Muscle of leg (tissue), 16 donors: ENCODE measurements at places on chromosomes 7 and 10. TPM values are rescaled to one million over a fixed set of nuclear protein-coding genes. Genes with fewer than 3 reads are reported as not detected.

The GJD4 gene
- 2.0 TPM for total RNA-seq

The CALD1 gene
- 79.3 TPM for total RNA-seq

The SAMD9L gene
- total RNA-seq = 11.8 TPM

The LRRC61 gene
- total RNA-seq = 3.6 TPM

The P4HA1 gene
- 74.8 TPM for total RNA-seq

The CPA1 gene
- 3.6 TPM for total RNA-seq

The STAMBPL1 gene
- 10.3 TPM for total RNA-seq

The PTPRN2 gene
- 1.4 TPM for total RNA-seq

The PHKG1 gene
- total RNA-seq = 52.4 TPM

The GBX1 gene
- total RNA-seq = 0.44 TPM

GRCh38 chr10:86752311-86752710 is 4.1 kb upstream of the BMPR1A start:
- DNase-seq = no peak

GRCh38 chr10:86712317-86712707 is 44.0 kb downstream of the LDB3 start:
- peak; percentile 68 for DNase-seq

DNA sequence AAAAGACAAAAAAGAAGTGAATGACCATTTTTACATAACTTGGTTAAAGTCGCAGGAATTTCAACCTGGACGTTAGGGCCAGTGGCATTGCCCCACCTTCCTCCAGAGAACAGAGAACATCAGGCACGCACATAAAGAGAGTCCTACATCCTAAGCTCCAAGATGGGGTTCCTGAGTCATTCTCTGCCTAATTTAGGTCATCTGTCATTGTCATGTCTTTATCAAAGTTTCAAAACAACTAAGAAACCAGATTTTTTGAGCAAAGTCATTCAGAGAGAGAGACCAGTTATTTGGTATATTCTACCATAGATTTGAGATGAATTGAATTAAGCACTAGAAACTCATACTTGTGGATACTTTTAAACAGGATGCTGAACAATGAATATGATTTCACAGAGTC is 241.7 kb downstream of the CALN1 start:
- DNase-seq = no peak

DNA sequence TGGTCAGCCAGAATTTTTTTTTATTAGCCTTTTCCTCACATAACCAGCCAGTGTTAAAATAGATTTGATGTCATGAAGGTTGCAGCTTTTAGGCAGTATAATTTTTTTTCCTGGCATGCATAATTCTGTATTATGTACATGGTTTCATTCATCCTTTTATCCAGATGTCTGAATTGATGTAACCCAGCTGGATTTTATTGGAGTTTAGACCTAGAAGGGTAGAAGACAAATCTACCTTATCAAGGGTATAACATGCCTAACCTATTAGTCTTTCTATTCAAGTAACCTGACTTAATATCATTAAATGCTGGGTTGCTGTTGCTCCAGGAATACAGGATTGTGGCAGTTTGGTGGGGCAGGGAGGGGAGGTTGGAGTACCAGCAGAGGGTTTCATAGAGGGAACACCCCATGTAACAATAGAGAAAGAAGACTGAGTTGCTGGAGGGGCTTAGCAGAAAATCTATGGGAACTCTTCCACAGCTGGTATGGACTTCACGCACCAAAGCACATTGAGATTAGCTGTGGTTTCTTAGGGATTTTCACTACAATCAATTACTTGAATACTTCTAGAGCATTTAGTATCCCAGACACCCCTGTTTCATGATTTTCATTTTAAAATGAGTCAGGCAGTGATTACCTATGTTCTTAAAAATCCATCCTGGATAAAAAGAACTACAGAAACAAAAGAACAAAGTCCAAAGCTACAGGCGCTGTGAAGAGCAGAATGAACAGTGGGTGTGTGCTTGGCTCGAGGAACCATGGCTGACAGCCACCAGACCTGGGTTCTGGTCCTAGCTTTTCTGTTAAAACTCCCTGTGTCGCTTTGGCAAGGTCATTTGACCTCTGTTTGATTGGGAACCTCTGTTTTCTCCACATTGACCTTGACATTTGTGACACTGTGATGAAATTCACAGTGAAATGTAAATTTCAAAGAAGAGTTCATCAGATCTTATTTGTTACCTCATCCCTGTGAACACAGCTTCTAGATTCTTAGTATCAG is 93.5 kb downstream of the CREM start:
- DNase-seq = peak; percentile 48

- no peak for DNase-seq
These were observed 1240.4 kb downstream of the GATA3 start for GRCh38 chr10:9294865-9295264.

GRCh38 chr10:114930320-114930719 is 7.7 kb upstream of the TRUB1 start:
- no peak for DNase-seq

DNA sequence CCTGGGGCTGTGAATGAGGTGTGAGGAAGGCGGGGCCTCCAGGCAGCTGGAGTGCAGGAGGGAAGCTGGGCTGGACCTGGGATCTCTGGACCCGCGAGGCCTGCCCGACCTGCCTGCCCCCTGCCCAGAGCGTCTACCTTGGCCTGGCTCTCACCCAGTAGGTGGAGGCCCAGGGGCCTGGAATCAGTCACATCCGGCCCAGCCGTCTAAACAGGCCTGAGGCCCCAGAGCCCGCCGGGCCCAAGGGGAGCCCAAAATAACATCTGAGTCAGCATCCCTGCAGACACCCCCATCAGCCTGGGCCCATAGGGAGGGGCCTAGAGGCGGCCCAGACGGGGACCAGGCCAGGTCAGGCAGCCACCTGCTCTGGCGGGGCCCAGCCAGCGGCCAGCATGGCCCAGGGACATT is 15.1 kb upstream of the ELN start:
- DNase-seq = peak; percentile 42

DNA sequence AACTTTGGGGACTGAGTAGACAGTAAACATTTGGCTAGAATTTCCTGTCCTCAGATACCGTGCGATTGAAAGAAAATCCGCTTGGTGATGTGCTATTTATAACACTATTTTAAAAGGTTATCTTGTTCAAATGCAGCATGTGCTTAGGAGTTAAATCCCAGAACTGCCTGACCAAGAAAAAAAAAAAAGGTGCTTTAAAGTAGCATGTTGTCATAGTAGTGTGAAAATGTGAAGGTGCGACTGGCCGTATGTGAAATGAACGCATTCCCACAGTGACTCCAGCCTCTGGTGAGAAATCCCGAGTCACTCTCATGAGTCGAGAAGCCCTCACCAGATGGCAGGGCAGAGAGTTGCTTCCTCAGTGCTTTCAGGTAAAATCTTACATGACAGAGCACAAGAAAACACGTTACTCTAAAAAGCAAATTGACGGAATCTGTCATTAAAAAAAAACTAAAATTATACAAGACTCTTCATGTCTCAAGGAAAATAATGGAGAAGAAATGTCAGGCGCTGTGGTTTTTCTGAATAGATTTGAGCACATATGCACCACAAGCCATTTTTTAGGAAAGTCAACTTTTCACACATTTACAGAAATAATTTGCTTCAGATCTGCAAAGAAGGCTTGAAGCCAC is 18.4 kb upstream of the KLF6 start:
- DNase-seq = no peak

DNA sequence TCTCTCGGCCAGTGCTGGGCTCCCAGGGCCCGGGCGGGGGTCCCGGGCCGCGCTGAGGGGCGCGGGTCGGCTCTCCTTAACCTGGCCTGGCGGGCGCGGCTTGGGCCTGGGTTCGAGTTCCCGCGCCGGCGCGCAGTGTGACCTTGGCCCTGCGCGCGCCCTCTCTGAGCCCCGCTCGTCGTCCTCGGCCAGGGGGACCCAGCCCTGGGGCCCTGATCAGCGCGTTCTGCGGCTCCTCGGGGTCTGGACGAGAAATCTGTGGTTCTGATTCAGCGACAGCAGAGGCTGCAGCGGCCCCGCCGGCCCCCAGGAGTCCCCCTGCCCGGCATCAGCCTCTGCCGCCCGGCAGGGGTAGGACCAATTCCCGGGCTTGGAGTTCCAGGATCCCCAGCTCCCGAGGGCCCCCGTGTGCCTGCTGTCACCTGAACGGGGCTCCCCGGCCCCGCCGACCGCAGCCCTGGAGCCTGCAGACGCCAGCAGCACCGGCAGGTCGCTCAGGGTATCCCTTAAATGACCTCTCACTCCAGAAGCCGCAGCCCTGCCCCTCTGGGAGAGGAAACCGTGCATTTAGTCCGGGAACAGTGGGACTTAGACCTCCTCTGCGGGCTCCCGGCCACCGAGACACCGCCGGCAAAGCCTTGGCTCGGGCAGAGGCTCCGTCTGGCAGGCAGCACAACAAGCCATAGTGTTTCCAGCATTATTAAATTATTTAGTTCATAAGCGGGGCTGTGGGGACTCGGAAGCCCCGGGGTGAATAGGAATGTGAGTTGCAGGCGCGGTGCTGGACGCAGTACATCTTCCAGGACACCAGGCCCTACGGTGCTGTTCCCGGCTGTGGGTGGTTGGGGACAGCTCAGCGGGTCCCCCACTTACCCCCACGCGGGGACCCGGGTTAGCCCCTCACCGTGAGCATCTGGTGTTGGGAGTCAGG is 572 bp downstream of the CHST12 start:
- peak; percentile 50 for DNase-seq

DNA sequence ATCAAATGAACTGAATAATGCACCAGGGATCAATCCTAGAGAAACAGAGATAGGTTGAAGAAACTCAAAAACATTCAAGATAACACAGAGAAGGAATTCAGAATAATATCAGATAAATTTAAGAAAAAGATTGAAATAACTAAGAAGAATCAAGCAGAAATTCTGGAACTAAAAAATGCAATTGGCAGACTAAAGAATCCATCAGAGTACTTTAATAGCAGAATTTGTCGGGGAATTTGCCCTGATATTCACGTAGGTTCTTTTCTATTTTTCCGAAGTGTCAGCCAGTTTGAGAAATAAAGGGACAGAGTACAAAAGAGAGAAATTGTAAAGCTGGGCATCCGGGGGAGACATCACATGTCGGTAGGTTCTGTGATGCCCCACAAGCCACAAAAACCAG is 9.4 kb upstream of the IMMP2L start:
- DNase-seq = no peak

DNA sequence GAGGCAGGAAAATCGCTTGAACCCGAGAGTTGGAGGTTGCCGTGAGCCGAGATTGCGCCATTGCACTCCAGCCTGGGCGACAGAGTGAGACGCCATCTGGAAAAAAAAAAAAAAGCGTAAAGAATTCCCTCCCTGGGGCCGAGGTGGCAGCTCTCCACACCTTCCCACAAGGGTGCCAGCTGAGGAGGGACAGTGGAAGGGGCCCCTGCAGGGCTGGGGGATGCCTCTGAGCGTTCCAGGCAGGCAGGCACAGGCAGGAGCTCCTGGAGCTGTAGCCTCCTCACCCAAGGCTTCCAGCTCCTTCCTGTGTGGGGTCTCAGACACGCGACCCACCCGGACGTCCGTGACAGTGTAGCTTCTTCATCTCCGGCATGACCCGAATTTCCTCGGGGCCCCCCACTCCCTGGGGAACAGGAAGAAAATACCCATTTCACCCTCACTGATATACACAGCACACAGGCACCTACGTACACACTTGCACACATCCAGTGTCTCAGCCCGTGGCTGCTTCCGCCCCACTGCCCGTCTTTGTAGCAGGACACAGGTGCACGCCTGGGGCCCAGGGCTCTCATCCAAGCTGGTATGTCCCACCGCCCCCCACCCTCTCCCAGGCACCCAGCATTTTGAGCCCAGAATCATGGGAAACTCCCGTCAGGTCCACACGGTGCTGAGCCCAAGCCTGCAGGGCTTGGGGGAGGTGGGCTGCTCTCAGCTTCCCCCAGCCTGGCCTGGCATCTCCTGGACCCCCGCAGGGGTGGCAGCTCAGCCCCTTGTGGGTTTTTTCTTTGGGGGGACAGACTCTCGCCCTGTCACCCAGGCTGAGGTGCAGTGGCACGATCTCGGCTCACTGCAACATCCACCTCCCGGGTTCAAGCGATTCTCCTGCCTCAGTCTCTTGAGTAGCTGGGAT is 25.7 kb downstream of the GRIFIN start:
- DNase-seq = no peak

DNA sequence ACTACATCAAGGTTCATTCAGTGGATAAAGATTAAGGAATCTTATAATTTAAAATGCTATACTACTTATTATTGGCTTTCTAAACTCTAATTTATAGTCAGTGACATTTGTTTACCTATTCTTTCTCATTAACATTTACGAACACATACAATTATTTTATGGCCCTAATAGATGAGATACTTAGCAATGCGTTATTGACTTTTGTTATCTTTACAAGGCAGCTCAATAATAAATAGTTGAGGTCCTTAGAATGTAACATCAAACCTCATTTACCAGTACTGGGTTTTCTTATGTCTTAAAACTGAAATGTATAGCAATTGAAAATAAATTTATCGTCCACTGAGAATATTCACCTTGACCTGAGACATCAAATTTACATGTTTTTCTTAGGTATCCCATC is 89.0 kb downstream of the THSD7A start:
- DNase-seq = no peak

DNA sequence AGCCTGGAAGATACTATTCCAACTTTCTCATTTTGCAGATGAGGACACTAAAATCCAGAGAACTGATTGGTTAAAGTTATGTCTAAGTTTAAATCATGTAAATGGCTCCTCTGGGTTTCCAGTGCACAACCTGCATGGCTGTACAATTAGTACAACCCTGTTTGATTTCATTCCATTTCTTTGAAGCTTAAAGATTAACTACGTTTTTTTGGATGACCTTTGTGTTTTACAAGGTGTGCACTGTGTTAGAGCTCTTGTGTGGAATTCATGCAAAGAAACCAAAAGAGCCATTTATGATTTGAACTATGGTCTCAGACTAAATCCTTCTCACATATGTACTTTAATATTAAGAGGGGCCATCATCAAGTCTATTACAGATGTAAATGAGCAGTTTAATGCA is 149.5 kb downstream of the TMEM168 start:
- no peak for DNase-seq

- DNase-seq = no peak
These were observed 8.9 kb downstream of the IGFBP1 start for GRCh38 chr7:45897042-45897690.

- DNase-seq = no peak
These were observed 822 bp downstream of the ZC3HAV1L start for GRCh38 chr7:139034855-139035585.

DNA sequence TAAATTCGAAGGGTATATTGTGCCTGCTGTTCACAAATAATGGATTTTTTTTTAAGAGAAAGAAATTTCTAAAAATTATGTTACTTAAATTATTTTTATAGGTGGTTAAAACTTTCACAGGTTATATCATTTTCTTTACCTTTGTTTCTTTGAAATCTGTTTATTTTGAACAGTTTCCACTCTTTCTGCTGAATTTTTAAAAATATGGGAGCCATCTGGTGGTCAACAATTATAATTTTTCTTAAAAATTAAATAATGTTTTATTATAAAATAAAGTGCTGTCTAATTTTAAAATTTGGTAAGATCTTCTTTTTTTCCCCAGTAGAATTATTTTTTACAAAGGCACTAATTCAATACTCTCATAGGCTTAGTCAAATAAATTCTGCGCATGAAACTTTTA is 263.9 kb downstream of the ETV1 start:
- no peak for DNase-seq
